ENCODE measurements at places on chromosomes 1 and 21.
A peak's percentile ranks its signal among the peaks of the same experiment; 100 is the strongest.

- peak; percentile 81 for DNase-seq
Measured at GRCh38 chr1:117120774-117121588, 568 bp downstream of the TRIM45 start.

- DNase-seq: peak; percentile 85
Measured at GRCh38 chr1:1004780-1005697, 5.1 kb upstream of the HES4 start.

GRCh38 chr1:104932030-104932915 is 1182.6 kb downstream of the AMY1C start:
- DNase-seq: no peak

GRCh38 chr21:43911935-43912487 is 47.0 kb downstream of the AGPAT3 start:
- no peak for DNase-seq

DNA sequence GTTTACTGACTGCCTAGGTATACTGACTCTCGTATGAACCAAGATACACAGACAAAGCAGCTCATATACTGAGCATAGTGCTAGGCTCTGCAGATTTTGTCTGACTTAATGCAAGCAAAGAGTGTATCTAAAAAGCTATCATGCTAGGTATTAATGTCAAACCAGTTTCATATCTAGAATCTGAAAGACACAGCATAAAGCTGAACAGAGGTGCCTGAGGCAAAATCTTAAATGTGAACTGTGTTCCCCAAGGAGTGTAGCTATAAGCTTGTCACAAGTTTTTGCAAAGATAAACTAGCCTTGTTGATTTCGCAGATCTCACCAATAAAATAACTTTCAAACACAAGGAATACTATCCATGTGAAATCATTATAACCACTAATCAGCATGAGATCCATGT is 18.1 kb downstream of the JAK1 start:
- DNase-seq: no peak

- no peak for DNase-seq
Measured at GRCh38 chr1:92831368-92831761, 475 bp upstream of the RPL5 start.

DNA sequence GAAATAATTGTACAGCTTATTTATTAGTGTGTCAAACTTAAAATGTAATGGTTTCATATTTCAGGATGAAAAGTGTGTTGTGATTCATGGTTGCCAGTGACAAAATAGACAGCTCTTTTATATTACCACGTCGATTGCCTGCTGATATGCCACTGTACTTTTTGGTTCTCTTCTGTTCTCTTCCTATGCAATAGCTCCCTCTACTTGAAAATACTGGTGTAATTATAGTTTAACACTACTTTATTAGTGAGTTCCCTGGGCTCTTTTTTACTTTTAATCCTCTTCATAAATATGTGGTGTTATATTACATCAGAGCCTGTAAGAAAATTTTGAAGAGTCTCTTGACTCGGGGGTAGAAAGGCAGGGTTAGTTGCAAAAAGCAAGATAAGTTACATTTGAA is 111.3 kb downstream of the PATJ start:
- no peak for DNase-seq

GRCh38 chr1:48916130-48917069 is 139.7 kb upstream of the BEND5 start:
- DNase-seq: no peak

- no peak for DNase-seq
Measured at GRCh38 chr1:218466341-218467010, 121.3 kb downstream of the TGFB2 start.
